ENCODE measurements at places on chromosomes 7 and 10. TPM values are rescaled to one million over a fixed set of nuclear protein-coding genes. Genes with fewer than 3 reads are reported as not detected.

The KIFBP gene
- total RNA-seq, result 36.2 TPM

The CLEC5A gene
- not detected for total RNA-seq

The PAPOLB gene
- total RNA-seq, result not detected

The AGAP6 gene
- 4.8 TPM for total RNA-seq

The NT5C2 gene
- 48.7 TPM for total RNA-seq

The ZNF679 gene
- not detected for total RNA-seq

The SNX10 gene
- 0.32 TPM for total RNA-seq
